ENCODE measurements at places on chromosomes 6 and 20.

DNA sequence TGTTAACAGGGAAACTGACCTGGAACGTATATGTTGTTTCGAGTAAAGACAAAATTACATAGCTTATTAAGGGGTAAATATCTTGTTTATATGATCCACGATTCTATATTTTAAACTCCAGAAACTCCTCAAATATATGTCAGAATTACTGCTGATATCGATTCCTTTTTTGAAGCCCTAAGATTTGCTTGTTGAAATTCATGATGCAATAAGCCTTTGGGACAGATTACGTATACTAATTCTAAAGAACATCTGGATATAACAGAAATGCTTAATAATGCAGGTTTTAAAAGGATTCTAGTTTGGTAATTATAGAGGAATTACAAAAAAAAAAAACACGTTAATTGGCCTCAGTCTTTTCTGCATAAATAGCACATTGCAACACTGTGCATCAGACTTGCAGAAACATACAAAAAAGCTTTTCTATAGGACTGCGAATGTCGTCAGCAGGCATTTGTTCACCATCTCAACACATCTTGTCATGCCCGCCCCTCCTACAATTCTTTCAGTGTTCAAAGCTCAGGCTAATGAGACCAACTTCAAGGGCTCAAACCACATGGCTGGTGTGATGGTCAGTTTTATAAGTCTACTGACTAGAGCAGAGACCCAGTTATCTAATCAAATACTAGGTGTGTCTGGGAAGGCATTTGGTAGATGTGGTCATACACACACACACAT, 74.9 kb downstream of the AGPAT4 start:
- DNase-seq: no peak

DNA sequence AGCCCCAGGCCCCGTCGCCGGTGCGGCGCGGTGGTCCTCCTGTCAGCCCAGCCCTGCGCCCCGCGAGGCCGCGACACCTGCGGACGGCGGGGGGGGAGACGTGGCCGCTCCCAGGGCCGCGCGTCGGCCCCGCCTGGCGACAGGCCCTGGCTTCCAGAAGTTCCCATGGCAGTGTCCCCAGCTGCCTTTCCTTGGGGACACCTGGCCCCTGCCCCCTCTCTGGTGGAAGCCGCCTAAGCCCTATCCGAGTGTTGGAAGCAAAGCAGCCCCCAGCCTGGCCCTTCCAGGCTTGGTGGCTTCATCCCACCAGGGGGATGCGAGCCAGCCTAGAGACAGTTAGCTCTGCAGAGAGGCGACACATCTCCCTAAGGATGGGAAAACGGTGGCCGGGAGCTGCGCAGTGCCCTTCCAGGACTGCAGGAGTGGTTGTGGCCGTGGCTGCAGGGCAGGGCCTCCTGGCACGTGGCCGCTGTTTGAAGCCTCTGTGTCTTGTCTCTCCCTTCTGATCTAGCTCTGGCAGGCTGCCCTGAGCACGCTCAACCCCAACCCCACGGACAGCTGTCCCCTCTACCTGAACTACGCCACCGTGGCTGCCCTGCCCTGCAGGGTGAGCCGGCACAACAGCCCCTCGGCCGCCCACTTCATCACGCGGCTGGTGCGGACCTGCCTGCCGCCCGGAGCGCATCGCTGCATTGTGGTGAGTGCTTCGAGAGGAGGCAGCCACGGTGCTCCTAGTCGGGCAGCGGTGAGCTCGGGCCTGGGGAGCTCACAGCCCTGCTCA, 816 bp downstream of the NPEPL1 start:
- no peak for DNase-seq

GRCh38 chr6:21846541-21847451, 253.2 kb downstream of the SOX4 start:
- peak; percentile 68 for DNase-seq

DNA sequence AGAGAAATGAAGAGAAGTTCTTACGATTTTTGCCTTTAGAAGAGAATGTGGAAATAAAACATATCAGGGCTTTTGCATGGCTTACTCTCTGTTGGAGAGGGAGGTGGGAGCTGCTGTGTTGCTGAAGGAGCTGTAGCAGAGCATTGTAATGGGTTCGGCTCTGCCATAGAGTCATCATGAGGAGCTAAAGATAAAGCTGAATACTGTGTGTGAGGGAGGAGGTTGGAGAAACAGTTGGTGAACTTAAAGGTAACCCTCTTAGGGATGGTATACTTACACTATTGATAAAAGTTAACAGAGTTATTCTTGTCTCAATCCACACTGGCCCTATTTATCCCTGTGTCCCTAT, 34.8 kb downstream of the CTNNBL1 start:
- DNase-seq: no peak

DNA sequence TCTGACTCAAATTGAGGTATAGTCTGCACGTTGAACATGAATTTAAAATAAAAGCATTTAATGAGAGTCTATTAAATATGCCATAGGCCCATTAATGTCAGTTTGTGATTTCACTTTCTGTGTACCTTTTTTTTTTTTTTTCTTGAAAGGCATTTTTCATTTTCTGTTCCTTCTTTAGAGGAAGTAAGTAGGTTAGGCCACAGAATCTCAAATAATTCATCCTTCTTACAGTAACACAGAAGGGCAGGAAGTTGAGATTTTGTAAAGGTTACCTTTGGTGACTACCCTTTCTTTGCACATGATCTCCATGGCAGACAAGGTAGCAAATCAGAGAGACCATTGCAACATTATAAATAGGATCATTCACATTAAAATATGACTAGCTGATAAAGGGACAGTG, 9.6 kb downstream of the L3MBTL3 start:
- DNase-seq: no peak

DNA sequence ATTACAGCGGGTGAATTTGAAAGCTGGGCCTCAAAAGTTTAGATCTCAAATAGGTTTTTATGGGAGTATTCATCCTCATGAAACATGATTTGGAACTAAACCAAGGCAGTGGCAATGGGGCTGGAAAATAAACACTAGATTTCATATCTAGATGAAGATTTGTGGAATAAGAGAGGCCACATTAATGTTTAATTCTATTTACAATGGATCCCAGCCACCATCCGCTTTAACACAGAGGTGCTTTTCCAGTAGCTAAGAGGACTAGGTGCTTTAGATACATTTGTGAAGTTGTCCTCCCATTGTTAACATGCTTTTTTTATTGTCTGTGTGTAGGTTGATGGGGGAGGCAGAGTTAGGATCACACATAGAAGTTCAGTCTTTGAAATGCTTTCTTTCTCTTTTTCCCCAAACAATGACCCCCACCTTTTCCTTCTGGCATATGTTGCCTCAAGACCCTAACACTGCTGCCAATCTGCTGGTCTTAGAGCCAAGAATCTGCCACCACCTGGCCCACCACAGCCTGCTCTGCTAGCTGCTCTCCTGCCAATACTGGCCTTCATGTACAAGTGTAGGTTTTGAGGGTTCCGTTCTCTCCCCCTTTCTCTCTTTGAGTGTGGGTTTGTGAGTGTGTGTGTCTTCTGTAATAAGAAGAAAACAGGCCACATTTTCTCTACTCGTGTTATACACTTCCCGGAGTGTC, 27.8 kb upstream of the GFRAL start:
- DNase-seq: no peak

- DNase-seq: peak; percentile 15
Measured at GRCh38 chr6:40788661-40789655, 201.8 kb upstream of the LRFN2 start.

- DNase-seq: no peak
Measured at GRCh38 chr6:32234934-32235333, 11.1 kb upstream of the NOTCH4 start.

- DNase-seq: no peak
Measured at GRCh38 chr6:142850679-142851423, 94.1 kb downstream of the HIVEP2 start.

- peak; percentile 78 for DNase-seq
Measured at GRCh38 chr20:62066339-62066982, 780 bp upstream of the TAF4 start.

- no peak for DNase-seq
Measured at GRCh38 chr20:5020760-5021159, 19.4 kb upstream of the SLC23A2 start.

- no peak for DNase-seq
Measured at GRCh38 chr6:91719414-91719813, 1132.5 kb upstream of the MAP3K7 start.

GRCh38 chr20:11170025-11170424, 496.2 kb upstream of the JAG1 start:
- DNase-seq: no peak

DNA sequence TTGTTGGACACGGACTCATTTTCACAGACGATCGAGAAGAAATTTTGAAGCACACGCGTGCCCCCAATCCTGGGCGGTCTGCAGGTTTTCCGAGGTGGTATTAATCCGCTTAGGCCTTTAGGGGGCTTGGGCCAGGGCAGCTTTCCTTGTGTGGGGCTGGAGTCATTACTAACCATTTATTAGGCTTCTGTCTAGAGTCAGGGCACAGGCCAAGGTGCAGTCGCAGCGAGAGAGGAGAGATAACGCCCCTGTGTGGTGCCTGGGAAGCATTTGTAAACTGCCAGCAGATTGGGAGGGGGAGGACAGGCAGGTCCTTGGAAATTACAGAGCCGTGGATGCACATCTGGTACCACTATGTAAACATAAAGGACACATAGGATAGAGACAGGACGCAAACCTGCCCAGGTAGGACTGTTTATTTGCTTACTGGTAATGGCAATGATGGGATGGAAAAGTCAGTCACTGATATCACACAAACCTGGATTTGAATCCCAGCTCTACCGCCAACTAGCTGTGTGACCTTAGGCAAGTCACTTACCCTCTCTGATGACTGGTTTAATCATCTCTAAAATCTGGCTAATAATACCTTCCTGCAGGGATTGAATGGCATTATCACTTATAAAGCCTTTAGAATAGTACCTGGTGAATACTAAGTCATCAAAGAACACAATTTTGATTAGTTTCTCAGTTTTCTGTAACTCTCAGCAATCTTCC, 76.4 kb downstream of the TMEM242 start:
- no peak for DNase-seq

- no peak for DNase-seq
Measured at GRCh38 chr20:55142932-55143331, 667.5 kb downstream of the DOK5 start.

DNA sequence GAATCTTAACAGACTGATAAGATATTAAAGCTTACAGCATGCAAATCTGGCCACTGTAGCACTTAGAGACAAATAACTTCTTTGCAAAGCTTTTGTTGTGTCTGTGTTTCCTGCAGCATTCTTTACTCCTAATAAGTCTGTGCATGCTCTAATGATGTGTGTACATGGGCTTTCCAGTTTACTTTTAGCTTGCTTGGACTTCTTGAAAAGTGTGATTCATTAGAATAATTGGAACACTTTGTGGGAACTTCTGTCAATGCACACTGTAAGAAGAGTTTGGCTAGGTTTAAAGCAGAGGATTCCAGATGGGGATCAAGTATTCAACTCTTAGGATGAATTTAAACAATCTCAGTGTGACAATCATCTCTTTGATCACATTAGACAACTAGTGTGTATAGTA, 22.1 kb upstream of the TINAG start:
- no peak for DNase-seq

DNA sequence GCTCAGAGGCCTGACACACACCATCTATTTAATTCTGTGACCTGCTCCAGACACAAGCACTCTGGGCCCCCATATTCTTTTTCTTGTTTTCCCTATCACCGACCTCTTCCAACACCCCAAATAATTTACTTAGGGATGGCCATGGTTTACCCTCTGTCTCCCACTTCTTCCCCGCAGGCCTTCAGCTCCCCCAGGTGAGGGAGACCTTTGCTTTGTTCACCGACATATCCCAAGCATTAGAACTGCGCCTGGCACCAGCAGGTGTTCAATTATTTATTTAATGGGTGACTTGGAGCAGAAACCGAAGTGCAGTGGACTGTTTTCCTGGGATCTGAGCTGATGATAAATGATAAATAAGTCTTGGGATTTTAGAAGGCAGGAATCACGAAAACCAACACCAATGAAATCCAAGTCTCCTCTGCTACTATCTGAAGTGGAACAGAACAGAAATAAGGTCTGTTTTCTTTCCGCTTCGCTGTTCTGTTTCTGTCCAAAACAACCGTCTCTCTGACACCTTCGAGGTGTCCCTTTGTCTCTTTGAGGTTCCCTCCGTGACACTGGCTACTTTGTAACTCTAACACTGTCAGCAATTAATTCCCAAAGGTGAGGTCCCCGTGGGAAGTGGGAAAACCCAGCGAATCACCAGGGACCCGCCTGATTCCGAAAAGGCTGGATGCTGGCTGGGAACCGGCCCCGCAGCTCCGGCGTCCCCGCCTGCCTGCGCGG, 1.1 kb upstream of the RIN2 start:
- no peak for DNase-seq

GRCh38 chr6:156775717-156776116, 1.5 kb upstream of the ARID1B start:
- no peak for DNase-seq

DNA sequence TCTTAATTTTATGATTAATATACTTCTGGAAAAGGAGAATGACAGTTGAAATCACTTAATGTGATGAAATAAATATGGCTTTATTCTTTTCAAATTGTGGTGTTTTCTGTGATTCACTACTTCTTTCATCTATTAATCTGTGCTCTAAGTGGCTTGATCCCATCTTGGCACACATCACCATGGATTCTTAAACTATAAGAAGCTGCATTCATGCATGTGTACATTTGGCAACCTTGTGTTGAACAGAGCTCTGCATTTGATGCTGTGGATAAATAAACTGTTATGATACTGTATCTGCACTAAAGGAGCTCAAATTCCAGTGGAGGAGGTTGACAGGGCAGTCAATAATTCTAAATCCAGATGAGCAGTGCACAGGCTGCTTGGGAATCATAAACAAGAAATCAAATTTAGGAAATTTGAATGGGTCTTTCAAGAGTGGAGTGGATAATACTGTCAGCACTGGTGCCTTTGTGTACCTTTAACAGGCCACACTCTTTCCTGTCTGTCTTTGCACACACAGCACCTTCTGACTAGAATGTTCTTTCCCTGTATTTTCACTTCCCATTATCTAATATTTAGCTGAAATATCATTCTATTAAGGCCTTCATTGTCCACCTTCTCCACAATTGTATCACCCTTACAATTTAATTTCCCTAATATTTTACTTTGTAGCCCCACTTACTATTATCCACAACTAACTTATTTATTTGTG, 252.9 kb downstream of the GRM1 start:
- no peak for DNase-seq

- no peak for DNase-seq
Measured at GRCh38 chr6:55290736-55291135, 36.5 kb upstream of the GFRAL start.

Measured in nephron progenitor cell (in vitro differentiated cells).